ENCODE measurements at places on chromosomes 6 and 20.

- no peak for DNase-seq
Observed at GRCh38 chr6:26170951-26171841, 84.0 kb downstream of the HFE start.

DNA sequence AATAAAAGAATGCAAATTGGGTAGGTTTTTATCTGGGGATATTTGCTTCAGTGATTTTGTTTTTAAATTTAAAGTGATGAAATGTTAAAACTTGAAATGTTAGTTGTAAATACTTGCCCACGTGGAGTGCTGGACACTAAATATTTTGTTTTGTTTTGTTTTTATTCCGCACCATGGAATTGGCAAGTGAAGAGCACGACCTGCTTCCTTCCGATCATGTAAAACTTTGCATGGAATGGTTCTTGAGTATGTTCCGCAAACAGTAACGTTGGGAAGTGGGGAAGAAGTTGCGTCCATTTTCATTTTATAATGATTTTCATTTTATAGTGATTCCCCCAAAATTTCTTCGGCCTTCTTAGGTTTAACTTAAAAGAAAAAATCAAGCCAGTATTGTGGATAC, 765 bp downstream of the IRAK1BP1 start:
- no peak for DNase-seq

- no peak for DNase-seq
Observed at GRCh38 chr6:127520066-127520465, 931 bp upstream of the MTCL3 start.

DNA sequence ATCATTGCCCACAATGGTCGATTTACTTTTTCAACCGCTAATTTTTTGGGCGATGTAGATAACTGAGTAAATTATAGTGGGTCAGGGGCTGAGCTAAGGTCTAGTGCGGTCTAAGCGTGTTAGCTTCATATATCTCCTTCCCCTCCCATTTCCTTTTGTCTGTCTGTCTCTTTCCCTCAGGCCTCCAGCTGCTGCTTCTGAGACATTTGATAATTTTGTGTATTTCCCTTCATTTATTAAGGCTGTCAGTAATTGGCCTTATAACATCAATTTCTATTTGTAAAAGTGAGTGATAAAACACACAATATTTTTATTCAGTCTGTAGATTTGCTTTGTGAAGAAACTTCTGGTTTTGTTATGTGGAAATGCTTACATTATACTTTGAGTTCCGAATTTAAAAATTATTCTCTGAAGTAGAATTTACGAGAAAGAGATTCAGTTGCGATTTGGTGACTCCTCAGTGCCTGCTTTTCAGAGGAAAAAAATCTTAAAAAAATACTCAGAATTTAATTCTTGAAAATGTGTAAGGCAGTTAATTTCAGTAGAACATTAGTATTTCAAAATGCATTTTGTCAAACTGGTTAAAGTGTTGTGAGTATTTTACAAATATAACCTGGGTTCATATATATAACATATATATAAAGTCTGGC, 1.4 kb downstream of the TMEM170B start:
- no peak for DNase-seq

DNA sequence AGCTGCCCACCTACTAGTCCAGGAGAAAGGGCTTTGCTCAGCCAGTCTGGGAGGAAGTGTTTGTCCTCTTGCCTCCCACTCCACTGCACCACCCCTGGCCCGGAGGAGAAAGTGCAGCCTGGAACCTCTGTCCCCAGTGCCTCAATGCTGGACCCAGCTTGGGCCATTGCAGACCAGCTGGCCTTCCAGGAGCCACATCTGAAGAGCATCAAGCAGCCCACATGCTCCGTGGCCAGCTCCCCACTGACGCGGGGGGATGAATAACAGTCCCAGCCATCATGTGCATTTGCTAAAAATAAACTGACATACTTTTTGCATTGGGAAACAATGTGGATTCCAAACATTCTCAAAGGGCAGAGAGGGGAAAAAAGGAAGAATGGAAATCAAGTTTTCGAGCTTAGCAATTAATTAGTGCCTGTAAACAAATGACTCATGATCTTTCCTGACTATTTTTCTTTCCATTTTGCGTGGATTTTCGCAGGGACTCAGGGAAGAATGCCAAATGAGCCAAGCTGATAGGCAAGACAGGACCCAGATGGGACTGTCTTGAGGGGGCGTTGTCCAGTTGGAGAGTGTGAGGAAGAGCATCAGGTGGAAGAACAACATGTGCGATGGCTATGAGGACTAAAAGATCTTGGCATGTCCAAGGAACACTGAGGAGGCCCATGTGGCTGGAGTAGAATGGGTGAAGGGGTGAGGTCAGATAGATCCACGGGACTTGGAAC, 34.1 kb downstream of the CEBPB start:
- no peak for DNase-seq

DNA sequence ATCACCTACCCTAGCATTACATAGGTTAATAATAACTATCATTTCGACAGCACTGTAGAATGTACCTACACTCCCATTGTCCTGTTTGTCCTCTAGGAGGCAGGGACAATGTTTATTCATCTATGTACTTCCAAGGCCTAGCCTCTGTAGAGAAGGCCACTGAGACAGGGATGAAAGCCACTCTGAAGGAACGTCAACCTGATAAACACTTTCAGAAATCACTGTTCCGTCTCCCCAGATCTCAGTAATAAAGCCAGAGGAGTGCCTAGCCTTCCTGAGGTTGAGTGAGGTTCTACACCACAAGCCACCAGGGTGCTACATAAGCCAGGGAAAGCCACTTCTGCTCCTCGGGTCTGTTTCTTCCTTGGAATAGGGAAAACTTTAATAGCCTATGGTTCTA, 44.8 kb downstream of the POPDC3 start:
- no peak for DNase-seq

DNA sequence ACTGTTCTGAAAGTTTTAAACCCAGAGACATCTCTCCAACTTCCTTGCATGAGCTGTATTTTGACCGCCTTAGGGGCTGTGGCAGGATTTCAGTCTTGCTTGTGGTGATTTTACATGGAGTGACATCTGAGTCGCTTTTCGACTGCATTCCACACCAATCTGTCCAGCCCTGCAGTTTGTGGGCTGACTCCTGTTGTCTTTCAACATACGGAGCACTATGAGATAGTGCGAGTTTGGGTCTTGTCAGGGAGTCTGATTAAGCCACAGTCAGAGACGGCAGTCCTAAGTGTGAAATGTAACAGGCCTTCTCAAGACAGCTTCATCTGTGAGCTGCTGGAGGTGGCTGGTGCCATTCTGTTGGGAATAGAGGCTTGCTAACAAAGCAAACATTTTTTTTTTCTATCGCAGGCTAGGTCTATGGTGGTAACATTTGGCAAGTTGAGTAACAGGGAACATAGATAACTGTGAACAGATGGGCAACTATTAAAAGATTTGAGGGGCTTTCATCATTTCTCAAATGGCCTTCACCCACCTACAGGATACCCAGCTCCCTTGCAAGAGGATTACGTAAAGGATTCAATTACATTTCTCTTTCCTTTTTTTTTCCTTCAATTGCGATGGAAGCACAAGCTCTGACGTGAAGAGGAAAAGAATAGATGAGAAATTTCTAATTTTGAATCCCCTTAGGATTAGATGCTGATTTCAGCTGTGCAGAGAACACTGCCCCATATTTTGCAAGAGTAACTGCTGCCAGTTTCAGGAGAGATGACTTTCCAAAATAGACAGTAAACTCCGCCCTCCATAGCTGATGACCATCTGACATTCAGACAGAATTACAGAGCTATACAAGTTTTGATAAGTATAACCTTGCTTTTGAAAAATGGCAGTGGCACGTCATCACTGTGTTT, 25.1 kb downstream of the CAP2 start:
- no peak for DNase-seq

- DNase-seq, result no peak
Observed at GRCh38 chr6:155349129-155349528, 34.8 kb upstream of the TFB1M start.

GRCh38 chr20:55614220-55614757, 391.0 kb downstream of the CBLN4 start:
- DNase-seq, result no peak

DNA sequence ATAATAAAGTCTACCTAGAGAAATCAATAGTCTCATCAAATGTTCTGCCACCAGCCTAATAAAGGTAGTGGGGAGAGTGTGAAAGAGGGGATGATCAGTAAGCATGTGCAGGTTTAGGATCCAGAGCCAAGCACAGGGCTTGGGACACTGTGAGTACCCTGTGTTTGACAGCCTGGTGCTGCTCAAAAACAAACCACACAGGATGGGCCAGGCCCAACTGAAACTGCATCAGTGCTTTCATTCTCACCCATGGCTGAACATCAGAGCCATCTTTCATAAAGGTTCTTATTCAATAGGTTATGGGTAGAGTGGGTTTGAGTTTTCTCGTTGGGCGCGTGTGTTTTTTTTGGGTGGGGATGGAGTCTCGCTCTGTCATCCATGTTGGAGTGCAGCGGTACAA, 87.3 kb upstream of the NHSL1 start:
- DNase-seq, result no peak

GRCh38 chr6:7851780-7852179, 58.8 kb downstream of the TXNDC5 start:
- no peak for DNase-seq

GRCh38 chr20:3767110-3767426, 485 bp downstream of the ADISSP start:
- DNase-seq, result no peak

DNA sequence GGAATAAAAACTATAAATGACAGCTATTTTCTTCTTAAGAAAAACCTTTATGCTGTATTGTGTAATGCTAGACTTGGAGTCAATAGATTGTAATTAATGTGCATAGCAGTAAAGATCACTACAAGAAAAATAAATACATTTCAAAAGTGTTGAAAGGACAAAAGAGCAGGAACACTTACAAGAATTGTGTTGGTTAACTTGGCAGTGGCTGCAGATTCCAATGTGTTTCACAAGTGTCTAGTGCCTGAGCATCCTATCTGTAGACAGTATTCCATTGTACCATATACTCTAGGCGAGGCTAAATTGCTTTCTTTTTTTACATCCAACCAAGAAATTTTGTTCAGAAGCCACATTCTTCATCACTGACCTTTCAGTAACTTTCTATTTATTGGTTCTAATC, 924.1 kb downstream of the EPHA7 start:
- no peak for DNase-seq

- DNase-seq, result no peak
Observed at GRCh38 chr20:59933296-59933848, at the start of gene SYCP2. SYCP2 (minus strand) TSS chr20:59933637; CDS start chr20:59922413, 11,224 bp downstream.

- DNase-seq, result no peak
Observed at GRCh38 chr20:14009208-14009607, 13.9 kb downstream of the MACROD2 start.

DNA sequence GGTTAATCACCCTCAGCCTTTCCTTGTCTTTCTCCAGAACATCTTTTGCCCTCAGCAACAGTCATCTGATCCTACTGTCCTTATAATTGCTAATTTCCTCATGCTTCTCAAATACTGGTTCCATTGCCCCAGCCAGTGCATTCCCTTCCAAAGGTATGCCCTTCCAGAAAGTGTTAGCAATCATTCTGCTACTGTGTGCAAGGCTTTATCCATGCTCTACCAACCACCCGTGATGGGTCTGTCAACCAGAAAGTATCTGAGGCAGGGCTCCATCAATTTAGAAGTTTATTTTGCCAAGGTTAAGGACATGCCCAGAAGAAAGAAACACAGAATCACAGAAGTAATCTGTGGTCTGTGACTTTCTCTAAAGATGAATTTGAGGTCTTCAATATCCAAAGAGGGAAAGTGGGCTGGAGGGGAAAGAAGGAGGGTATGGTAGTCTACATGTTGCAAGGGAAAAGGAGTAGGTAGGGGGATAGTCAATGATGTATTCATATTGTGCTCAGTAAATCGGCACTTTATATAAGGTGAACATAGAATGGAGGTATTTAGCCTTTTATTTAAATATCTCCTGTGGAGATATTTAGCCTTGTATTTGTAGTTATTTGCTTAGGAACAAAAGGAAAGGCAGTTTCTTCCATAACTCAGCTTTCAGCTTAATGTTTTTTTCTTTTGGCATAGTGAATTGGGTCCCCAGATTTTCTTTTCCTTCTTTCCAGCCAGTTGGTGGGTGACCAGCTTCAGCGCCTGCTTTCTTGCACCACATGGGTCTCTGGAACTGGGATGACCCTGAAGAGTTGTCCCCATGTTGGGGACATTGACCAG, 35.2 kb upstream of the PAQR8 start:
- no peak for DNase-seq

- no peak for DNase-seq
Observed at GRCh38 chr6:161261325-161261724, 12.5 kb downstream of the AGPAT4 start.

DNA sequence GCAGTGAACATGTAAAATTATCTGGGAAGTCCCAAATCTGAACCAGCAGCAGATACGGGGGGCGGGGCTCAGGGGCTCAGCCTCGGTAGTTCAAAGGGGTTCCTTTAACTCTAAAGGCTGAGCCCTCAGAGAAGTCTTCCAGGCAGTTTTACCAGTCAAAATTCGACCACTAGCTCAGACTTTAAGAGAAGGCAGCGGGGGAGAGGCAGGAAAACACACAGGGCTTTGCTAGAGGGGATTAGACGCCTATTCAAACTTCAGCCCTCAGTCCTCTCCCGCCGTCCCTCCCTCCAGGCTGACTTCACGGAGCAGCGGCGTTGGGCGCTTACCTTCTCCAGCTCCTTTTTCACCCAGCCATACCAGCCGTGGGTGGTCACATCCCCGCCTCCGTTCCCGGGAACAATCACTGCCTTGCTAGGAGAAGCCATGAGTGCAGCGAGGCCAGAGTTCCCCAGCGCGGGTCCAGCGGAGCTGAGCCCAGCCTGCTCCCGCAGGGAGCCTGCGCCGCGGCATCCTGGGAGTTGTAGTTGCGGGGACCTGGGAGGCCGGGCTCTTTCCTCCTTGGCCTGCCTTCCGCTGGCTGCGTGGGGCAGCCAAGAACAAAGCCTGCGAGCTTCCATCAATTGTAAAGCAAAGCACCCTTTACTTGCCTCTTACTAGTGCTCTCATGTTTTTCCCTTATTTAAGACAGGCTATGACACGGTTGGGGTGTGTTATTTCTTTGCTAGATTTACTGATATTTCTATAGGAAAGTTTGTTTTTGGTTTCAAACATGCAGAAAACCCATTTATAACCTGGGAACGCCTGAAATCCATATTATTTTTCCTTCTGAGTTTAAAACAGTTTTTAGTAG, at the start of gene RBBP9:
TSS of gene RBBP9 (minus strand) at position 486 of the 853 bp plus-strand sequence. CDS start at position 428, 58 bp downstream.
- DNase-seq, result peak; percentile 67

DNA sequence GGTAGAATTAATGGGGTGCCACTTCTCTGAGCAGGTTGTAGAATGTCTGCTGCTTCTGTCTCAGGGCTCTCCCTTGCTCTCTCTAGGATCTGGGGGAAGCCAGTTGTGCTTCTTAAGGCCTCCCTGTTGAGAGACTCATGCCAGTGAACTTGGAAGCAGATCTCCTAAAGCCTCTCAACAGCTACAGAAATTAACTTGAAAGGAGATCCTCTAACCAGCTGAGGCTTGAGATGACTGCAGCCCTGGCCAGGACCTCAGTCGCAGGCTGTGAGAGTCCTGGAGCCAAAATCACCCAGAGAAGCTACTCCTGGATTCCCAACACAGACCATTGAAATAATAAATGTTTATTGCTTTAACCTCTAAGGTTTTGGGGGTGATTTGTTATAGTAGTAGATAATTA, 180.2 kb upstream of the MARCKS start:
- no peak for DNase-seq

- DNase-seq, result no peak
Observed at GRCh38 chr6:116463301-116463700, 2.1 kb downstream of the CALHM6 start.

Measured in NCI-H774 (cell line).